ENCODE measurements at places on chromosomes 3 and 15. TPM values are rescaled to one million over a fixed set of nuclear protein-coding genes. Genes with fewer than 3 reads are reported as not detected.

SERINC4 gene
- total RNA-seq = 0.13 TPM

B3GALNT1 gene
- 6.2 TPM for total RNA-seq

GABRR3 gene
- not detected for total RNA-seq

ZNF660 gene
- 0.60 TPM for total RNA-seq

PRR23C gene
- not detected for total RNA-seq

ZNF501 gene
- not detected for total RNA-seq

SKOR1 gene
- total RNA-seq = not detected

TLR9 gene
- total RNA-seq = not detected

GRCh38 chr3:155960060-155960459, 89.6 kb downstream of the GMPS start:
- no peak for DNase-seq

- DNase-seq = no peak
Measured at GRCh38 chr3:194287374-194287773, 63.8 kb downstream of the CPN2 start.

- DNase-seq = peak; percentile 60
Measured at GRCh38 chr3:99562990-99563607, 75.3 kb upstream of the COL8A1 start.

GRCh38 chr3:106184540-106185457, 316.0 kb upstream of the CBLB start:
- DNase-seq = no peak

- DNase-seq = no peak
Measured at GRCh38 chr3:188581792-188582191, 427.8 kb downstream of the LPP start.

DNA sequence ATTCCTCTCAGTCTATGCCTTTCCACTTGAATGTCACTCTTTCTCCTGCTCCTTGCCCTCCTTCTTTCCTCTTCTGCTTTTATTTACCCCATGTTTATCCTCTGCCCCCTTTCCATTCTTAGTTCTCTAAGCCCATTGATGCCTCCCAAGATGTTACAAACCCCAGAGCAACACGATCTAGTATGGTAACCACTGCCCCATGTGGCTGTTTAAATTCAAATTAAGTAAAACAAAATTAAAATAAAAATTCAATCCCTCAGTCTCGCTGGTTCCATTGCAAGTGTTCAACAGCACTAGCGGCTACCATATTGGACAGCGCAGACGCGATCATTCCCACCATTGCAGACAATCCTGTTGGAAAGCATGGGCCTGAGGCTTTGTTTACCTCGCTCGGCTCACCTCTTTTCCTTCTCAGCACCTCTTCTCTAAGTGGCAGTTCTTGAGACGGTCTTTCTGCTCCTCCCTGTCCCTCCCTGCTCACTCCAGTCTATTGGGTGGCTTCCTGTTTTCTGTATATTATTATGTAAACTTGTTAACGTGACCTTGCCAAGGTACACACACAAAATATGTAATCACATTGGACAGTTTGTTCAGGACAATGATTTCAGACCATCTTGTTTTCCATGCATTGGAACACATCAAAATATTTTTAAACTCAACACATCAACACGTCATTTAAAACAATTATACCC, 21.8 kb upstream of the CA12 start:
- no peak for DNase-seq

- peak; percentile 43 for DNase-seq
Measured at GRCh38 chr3:31495971-31496665, 36.6 kb upstream of the STT3B start.

DNA sequence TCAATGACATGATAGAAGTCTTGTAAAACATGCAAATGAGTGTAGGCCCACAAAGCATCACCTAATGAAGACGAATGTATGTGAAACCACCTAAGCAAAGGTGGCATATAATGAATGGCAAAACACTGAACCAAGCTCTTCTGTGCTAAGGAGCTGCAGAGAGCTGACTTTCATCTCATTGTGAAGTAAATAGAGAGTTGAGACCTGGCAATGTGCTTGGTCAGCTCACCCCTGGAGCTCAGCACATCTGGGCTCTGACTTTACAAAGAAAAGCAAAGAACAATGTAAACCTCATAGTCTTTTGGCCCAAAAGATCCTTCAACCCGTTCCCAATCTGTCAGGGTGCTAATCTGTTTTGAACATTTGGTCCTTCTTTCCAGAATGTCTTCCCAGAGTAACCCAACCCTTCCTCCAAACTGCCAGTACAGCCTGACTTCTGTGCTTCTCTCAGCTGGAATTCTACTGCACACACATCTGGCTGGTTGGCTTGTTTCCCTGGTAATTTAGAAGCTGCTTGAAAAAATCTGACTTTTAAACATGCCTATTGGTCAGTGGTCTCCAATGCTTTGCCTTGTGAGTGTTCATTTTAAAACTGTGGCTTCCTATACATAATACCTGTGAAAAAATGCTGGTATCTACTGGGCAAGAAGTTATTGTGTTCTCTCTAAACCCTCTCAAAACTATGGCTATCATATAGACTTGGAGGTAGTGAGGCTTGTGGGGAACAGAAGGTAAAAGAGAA, 101.7 kb downstream of the CD200R1L start:
- DNase-seq = no peak

- DNase-seq = no peak
Measured at GRCh38 chr15:22795206-22796063, 9.0 kb downstream of the NIPA1 start.

- DNase-seq = no peak
Measured at GRCh38 chr3:38641461-38642110, 7.9 kb downstream of the SCN5A start.

GRCh38 chr15:65980824-65981456, 111.6 kb downstream of the RAB11A start:
- peak; percentile 60 for DNase-seq

DNA sequence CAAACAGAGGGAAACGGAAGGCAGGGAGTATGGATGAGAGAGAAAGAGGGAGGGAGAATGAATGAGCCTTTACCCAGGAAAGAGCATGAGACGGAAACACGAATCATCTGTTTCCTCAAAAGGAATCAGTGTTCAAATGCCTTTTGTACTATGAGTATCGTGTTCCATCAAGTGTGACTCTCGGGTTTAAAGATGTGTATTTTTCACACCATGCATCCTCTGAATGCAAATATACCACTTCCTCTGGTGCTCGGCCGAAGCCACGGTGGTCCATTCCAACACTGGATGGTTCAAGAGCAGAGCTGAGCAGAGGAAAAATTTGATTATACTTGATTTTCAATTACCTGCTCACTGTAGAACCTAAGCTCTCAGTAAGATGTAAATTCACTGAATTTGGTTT, 505.1 kb downstream of the MECOM start:
- no peak for DNase-seq

DNA sequence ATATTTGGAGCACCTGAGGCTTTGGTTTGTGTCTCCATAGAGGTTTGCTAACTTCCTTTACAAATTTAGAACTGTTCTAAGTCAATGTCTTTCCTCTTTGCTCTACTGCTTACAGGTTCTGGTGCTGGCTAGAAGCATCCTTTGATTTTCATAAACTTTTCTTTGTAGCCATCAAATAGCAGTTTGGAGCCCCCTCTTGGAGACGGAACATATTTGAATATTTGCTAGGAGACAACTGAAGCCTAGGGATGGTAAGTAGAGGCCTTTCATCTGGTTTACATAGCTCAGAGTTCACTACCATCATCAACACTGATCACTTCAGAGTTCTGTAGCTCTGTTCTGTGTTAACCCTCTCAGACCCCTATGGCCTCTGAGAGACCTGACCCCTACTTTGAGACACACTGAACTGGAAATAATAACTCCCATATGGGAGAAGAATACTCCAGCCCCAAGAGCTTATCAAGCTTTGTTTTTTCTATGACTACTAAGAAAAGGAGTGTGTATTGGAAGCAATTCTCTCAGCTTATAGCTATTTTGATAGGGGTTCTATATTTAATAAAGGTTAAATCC, 420.4 kb downstream of the EPHA3 start:
- DNase-seq = peak; percentile 3

- DNase-seq = no peak
Measured at GRCh38 chr3:127013758-127014535, 31.0 kb downstream of the PLXNA1 start.

DNA sequence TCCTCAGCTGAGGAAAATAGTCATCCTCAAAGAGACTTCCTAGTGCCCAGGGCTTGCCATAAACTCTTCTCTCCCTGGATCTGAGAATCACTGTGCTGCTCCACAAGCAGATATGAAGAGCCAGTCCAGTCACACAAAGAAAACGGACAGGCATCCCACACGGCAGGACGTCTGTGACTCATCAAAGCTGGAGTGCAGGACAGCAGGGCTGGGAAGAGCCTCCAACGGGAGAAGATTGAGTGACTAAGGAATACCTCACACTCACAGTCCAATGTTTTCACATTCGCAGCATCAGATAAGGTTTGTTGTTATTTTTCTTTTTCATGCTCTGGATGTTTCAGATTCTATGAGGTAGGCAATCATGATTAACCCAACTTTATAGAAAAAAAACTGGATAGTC, 57.8 kb downstream of the NEK10 start:
- peak; percentile 98 for DNase-seq

GRCh38 chr3:72679540-72680198, 168.6 kb downstream of the SHQ1 start:
- peak; percentile 28 for DNase-seq

GRCh38 chr3:23649448-23649847, 156.3 kb upstream of the UBE2E1 start:
- no peak for DNase-seq

DNA sequence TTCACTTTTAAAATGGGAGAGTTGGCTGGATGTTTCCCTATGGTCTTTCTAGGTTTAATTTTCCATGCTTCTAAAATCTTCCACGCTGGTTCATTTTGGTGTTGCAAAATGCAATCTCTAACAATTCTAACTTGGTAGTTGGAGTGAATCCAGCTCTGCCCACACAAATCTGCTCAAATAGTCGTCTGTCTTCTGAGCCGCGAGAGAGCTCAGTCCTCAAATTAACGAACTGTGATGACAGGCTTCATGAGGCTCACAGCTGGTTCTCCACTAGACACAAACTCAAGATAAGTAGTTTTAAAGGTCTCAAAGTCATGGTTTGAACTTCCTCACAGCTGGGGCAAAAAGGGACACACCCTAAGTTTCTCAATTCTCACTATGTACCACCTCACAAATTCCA, 178.6 kb upstream of the LYSMD4 start:
- no peak for DNase-seq

DNA sequence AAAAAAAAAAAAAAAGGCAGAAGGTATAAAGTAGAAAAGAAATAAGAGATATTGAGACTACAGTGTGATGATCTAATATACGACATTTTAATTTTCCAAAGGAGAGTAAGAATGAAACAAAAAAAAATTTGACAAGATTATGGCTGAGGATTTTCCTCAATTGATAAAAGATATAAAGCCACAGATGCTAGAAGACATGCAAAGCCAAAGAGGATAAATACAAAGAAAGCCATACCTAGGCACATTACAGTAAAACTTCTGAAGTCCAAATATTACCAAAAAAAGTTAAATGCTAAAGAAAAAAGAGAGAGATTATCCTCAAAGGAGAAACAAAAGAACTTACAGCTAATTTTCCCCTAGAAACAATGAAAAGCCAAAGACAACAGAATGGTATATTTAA, 20.3 kb upstream of the SUSD5 start:
- DNase-seq = no peak

All from HT1080 (cell line).